Stimulated activated CD8-positive, alpha-beta memory T cell treated with anti-CD3 and anti-CD28 coated beads, Interleukin-4, amount 100 ng/mL, for 1 hour (primary cell): ENCODE measurements at places on chromosomes 12 and 14.

GRCh38 chr12:89861086-89861485 is 152.4 kb upstream of the ATP2B1 start:
- DNase-seq: no peak

DNA sequence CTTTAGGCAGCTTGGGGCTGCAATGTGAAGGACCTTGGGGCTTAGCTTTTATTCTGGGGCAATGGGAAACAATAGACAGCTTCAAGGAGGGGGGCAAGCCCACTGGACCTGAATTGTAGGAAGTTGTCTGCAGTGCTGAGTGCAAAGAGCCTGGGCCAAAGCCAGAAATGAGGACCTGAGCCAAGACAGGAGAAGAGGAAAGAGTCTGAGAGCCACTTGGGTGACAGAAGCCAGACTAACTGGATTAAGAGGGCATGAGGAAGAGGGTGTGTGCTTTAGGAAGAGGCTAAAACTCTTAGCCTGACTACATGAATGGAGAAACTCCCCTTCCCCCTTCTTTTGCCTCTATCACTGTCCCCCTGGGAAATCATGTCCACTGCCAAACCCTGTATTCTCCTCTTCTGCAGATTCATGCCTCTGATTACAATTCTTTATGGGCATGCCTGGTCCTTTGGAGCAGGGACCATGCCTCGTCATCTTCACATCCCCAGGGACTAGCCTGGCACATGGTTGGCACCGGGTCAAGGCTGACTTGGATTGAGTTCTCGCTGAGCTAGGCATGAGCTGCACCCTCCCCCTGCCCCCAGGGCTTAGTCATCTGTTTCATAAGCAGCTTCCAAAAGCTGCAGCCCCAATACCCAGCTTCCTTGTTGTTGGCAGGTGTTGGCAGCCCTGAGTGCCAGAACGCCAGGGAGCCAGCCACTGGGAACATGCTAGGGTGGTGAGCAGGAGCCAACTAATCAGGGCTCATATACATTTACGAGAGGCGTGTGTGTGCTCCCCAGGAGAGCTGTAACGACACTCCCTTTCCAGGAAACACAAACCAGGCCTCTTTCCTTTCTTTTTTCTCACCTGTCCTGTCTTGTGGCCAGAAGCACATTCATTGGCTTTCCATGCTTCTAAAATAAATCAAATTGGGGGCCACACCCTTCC is 27.7 kb upstream of the JDP2 start:
- no peak for DNase-seq

DNA sequence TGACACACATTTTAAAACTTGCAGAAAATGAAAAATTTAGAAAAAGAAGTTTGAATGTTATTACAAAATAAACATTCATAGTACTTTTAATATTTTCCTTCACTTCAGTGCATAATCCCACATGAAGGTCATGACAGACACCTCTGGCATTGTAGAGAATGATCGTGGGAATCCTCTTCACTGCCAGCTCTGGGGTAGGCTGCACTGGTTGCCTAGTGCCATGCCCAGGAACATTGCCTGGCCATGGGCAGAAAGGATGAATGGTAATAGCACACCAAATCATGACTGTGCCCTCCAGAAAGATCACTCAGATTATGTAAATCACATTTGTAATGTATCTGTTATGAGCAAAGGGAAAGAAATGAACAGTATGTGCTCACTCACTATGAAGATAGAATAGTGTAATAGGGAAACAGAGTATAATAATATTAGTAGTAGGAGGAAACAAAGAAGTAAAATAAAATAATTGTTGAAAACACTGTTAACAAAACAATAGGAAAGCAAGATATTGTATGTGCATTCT is 161.6 kb downstream of the PLCZ1 start:
- no peak for DNase-seq

DNA sequence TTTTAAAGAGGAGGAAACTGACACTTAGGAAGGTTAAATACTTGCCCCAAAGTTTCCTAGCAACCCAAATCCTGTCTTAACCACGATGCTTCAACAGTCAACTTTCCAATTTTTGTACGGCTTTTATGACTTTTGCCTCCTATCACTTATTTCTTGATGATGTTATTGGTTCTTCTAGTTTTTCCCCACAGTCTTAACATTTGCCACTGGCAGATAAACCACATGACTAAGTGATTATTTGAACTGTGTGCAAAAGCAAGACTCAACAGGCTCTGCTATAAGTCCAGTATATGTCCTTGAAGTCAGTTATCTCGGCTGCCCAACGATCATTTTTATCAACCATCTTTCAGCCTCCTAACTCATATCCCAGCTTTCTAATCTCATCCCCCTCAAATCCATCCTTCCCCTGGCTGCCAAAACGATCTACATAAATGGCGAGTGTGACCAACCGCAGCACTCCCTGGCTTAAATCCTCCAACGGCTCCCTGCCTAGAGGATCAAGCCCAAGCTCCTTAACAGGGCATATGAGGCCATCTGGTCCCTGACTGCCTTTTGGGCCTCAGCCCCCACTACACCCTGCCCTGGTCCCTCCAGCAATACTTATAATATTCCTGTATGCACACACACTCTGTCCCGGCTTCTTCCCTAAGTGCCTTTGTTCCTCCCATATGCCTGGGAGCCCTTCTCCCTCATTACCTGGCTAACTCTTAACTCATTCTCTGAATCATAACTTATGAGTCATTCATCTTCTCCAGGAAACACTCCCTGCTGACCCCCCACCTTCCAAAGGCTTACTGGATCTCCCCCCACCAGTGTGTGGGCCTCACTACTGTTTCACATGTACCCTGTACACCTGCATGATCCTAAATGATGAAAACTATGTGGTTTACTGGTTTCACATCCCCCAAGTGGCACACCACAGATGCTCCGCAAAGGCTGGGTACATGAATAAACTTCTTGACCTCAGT is 8.8 kb downstream of the VPS37B start:
- no peak for DNase-seq

DNA sequence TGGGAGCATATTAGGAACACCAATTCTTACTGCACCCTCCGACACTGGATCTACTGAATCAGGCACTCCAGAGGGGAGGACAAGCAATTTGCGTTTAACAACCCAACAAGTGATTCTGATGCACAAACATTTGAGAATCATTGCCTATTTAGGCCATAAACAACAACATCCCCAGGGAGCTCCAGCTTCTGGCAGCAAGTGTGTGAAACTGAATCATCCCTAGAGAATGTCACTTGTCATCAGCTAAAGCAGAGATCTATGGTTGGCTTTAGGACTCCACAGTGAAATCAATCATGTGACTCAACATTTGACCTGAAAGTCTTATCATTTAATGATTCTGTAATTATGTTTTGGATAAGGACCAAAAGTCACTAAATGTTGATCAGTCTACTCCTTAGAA is 505.0 kb upstream of the FLRT2 start:
- no peak for DNase-seq

DNA sequence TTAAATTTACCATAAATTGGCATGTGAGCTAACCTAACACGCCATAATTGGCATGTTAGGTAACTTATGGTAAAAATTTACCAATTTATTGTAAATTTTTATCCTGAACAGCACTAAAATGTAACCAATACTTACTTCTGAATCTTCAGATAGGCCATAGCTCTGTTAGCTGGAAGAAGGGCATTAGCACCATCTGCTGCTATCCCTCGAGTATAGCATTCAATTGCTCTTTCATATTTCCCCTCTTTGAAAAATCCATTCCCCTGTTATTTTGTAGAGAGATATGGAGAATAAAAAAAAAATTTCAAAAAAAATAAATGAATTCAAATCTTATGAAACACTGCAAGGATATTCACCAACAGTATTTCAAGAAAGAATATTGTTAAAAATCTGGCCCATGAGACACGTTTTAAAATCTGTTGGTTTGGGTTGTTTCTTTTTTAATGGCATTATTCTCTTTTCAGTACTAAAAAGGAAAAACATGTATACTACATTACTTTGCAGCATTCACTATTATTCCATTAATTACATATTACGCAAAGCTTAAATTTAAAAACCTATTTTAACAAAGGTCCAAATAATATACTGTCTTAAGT is 19.1 kb downstream of the RPAP3 start:
- DNase-seq: no peak

DNA sequence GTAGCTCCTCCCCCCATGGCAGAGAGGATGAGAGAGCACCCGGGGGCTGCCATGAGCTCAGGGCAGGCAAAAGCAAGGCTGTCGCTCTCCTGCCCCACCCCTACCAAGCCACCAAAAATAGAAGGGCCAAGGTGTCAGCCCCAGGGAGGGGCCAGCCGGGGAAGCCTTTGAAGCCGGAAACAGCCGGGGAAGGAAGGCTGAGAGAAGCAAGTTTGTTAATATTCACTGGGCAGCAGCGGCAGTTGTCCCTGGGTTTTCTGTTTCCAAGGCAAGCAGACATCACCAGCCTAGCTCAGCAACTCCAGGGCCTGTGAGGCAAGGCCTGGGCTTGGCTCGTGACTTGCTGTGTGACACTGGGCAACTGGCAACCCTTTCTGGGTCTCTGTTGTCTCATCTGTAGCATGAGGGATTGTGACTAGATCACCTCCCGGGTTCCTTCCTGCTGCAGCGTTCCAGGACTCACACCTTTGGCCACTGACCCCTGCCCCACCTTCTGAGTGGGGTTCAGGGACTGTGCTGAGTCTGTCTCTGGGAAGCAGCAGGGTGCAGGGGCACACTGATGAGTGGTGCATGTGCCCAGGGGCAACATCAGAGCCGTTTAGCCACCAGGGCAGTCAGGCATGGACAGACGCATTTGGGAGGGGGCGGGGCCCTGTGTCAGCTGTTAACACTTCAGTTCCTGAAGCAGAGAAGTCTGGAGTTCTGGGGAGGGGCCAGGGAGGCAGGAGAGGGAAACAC is 24.3 kb downstream of the SYNDIG1L start:
- peak; percentile 33 for DNase-seq

- DNase-seq: no peak
Observed at GRCh38 chr14:90109858-90110257, 48.1 kb downstream of the KCNK13 start.

- DNase-seq: no peak
Observed at GRCh38 chr12:127556231-127556886, 710.6 kb upstream of the TMEM132C start.

GRCh38 chr14:81341781-81342180 is 58.3 kb downstream of the STON2 start:
- no peak for DNase-seq

DNA sequence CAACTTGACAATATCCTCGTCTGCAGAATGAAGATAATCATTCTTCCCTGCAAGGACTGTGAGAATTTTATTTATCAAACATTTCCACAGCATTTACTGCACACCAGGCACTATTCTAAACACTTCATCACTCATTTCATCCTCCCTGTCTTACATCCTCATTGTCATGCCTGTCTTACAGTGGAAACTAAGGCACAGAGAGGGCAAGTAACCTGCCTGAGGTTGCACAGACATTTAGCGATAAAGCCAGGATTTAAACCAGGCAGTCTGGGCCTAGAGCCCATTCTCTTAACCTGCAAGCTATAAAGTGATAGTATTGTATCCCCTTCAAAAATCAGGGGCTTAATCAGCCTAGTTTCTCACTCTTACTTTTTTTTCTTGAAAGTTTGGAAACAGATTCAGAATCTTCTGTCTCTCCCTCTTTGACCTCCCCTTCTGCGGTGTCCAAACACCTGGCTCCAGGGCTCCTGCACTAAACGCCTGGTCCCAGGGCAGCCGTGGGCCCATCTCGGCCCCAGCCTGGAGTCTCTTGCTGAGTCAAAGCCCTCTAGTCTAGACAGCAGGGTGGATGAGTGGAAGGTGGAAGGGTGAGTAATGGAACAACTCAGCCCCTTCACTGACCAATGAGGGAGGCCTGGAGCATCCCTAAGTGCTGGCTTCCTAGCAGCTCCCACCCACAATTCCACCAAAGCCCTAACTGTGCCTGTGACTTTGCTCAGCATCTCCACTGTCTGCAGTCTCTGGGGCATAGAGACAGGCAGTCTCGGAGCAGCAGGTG is 12.5 kb downstream of the ISM2 start:
- no peak for DNase-seq

DNA sequence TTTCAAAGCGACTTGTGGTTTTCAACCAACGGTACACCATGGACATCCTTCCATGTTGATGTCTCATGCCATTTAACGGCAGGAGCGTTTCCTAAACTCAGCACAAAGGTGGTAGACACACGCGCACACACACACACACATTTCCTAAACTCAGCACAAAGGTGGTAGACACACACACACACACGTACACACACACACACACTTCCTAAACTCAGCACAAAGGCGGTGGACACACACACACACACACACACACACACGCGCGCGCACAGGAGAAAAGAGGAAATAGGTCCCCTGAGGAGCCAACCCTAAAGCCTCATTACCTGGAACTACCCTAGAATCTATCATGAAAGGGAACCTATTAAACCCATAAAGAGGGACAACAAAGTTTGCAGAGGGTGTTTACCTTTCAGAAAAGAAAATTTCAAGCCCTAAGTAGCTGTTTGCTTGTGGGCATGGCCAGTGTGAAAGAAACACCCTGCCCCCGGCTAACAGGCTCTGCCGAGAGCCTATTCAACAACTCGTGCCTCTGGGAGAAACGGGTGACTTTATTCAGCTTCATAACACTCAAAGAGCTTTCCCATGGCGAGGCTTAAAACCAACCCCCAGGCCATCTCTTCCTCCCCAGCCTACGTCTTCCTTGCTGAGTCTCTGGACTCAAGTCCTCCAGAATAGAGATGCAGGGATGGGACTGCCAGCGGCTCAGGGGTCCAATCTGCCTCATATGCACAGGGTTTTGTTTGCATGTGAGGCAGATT is 31.8 kb downstream of the SLC8B1 start:
- DNase-seq: no peak
